ENCODE measurements at places on chromosomes 13 and 19.
A peak's percentile ranks its signal among the peaks of the same experiment; 100 is the strongest.

DNA sequence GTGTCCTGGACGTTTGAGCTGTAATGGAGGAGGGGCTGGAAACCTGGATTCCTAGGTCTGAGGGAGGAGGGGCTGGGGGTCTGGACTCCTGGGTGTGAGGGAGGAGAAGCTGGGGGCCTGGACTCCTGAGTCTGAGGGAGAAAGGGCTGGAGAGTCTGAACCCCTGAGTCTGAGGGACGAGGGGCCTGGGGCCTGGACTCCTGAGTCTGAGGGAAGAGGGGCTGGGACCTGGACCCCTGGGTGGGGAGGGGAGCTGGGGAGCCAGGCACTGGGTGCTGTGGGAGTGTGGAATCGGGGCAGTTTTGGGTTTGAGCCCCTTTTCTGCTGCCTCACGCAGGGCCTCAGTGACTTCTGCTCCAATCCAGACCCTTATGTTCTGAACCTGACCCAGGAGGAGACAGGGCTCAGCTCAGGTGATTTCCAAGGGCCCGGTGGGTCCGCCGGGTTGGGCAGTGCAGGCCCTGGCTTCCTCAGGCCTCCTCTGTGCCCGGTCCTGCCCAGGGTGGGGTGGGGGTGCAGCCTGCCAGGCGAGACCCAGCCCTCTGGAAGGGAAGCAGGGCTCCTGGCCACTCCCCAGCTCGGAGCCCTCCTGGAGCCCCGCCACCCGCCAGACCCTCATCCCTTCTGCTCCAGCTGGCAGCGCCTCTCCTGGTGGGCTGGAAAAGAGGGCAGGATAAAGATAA is 14.4 kb downstream of the TTYH1 start:
- DNase-seq: no peak

DNA sequence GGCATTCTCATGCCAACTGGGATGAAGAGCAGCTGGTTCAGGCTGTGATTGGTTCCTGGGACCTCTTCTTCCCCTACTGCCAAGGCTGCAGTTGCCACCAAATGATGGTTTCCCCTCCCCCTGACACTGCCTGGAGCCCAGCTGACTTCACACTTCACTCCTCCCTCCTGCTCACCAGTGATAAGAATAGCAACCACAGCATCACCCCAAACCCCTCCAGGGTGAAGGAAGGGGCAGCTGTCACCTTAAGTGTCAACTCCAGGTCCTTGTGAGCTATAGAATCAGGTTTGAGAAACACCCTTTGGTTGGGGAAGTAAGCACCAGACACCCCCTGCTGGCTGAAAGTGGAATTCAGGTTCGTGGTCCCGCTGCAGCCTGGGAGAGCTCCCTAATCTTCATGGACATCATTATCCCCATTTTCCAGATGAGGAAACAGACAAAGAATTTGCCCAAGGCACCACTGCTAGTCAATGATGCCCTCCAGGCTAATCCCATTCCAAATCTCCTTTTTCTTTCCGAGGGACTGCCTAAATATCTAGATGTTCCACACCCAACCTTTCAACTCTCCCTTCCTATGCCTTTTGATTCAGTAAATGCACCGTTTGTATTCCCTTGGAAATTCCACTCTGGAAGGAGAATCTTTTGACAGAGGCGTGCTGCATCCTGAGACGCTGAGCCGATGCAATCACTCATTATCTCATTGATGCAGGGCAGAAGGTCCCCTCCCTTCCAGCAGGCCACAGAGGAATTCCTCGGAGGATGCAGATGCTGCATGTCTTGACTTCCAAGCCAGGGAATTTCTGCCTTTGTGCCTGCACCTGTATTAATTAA is 50.6 kb upstream of the UQCRFS1 start:
- DNase-seq: peak; percentile 65

DNA sequence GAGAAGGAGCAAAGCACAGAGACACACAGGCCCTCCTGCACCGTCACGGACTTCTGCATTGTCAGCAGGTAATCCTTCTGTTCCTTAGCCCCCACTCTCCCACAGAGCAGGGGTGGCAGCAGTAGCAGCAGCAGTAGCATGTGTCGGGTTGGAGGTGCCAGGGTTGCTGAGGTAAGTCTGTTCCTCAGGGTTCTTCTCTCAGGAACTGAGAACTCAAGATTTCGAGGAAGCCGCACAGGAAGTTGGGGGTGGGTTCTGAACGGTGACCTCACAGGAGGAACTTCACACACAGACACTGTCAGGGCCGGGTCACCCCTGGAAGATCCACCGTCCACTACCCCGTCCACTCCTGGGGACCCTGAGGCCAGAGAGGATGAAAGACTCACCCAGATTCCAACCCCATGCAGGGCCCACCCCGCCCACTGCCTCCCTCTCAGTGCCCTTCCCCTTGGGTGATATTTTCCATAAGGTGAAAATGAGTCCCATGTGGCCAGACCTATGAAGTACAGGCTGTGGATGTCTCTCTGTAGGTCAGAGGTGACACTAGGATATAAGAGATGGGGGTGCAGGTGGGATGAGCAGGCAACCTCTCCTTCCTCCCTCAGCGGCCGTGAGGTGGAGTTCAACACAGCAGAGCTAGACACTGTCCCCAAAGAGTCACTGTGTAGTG is at the start of gene SIGLEC12:
Gene SIGLEC12, minus strand, starts transcription at position 207 of the 670 bp plus-strand sequence. Its CDS starts 67 bp downstream, at position 140.
- no peak for DNase-seq

- no peak for DNase-seq
Observed at GRCh38 chr13:77502104-77502720, 33.3 kb upstream of the SCEL start.

DNA sequence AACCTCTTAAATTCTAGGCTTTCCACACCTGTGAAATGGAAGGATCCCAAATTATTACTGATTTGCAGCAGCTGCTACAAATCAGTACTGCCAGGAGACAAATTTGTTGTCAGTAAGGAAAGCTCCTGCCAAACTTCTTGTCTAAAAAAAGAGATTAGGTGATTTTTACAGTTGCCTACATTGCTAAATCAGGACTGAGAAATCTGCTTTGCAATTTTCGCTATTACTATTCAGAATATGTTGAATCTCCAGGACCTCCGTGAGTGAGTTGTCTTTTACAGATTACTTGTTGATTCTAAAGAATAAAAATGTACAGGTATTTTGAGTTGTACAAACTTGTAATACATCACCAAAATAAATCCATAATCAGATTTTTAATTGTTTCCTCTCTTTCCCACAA is 1815.9 kb downstream of the PCDH9 start:
- no peak for DNase-seq

DNA sequence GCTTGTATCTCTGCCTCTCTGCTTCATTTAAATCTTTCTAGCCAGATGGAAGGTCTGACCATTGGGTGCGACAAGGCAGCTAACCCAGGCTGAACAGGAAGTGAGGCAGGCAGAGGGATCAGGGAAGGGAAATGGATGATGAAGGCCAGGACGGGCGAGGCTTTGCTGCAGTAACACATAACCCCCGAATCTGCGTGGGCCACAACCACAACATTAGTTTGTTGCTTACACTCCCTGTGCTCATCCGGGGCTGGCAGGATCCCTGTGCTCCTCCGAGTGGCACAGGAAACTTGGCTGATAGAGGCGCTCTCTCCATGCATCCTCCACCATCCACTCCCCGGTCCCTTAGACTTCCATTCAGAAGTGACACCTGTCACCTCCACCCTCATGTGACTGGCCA is 1.1 kb upstream of the FLT3LG start:
- no peak for DNase-seq

GRCh38 chr19:28874742-28875141 is 338.2 kb downstream of the UQCRFS1 start:
- DNase-seq: no peak

- DNase-seq: peak; percentile 74
Observed at GRCh38 chr13:41004875-41005693, 14.0 kb downstream of the ELF1 start.

- DNase-seq: no peak
Observed at GRCh38 chr19:58557221-58558065, 968 bp downstream of the UBE2M start.

DNA sequence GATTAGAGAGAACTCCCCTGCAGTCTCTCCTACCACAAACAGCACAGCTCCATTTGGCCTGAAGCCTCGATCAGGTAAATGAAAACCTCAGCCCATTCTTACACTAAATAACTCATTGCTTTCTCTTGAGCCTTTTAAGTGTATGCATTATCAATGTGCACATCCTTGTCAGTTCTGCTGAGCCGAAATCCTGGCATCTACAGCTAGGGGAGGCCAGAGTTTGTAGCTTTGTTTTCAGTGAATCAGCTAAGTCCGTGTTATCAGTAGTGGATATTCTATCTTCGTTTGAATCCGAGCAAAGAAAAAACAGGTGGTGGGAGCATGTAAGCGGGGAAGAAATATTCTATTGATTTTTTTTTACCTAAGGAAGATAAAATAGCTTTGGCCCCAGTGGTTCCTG is 84.4 kb downstream of the ESD start:
- DNase-seq: no peak

All from CD4-positive, alpha-beta T cell treated with Interleukin-17A for 1 hour (primary cell).